ENCODE measurements at places on chromosomes 2 and 18.

- DNase-seq = no peak
These were observed 21.0 kb upstream of the GLS start for GRCh38 chr2:190859347-190860297.

GRCh38 chr2:172480301-172481218 lies 53.2 kb downstream of the ITGA6 start:
- no peak for DNase-seq

GRCh38 chr2:217396165-217396564 lies 536.3 kb upstream of the TNP1 start:
- DNase-seq = no peak

DNA sequence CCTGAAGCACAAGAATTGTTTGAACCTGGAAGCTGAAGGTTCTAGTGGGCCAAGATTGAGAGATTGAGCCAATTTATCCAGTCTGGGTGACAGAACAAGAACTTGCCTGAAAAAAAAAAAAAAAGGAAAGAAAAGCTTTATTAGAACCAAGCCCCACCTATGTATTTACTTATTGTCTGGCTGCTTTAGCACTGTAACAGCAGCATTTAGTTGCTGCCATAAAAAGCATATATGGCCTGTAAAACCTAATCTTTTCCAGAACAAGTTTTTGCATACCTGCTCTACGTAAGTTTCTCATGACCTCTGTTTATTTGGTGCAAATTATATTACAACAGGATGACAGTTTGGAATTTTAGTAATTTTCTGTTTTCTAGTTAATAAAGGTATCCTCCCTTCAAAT lies 1565.6 kb upstream of the LRRTM1 start:
- DNase-seq = no peak

Data from stimulated activated CD4-positive, alpha-beta T cell treated with anti-CD3 and anti-CD28 coated beads, Interleukin-2, amount 100 ng/mL, for 24 hours (primary cell).